ENCODE measurements at places on chromosomes 12 and 14. TPM values are rescaled to one million over a fixed set of nuclear protein-coding genes. Genes with fewer than 3 reads are reported as not detected.

GRCh38 chr14:81400202-81400678, at the start of gene STON2:
STON2 (minus strand) TSS chr14:81400324; CDS start chr14:81398382, 1,942 bp downstream.
- peaks cover 25% of the 10 kb centered on the region for H3K4me1 ChIP-seq
- peak within 1 kb of the TSS; percentile 95 for H3K27ac ChIP-seq
- H3K27me3 ChIP-seq: peaks cover 31% of the 10 kb centered on the region
- H3K4me3 ChIP-seq: peak within 1 kb of the TSS; percentile 60
- peak; percentile 68 for DNase-seq

DNA sequence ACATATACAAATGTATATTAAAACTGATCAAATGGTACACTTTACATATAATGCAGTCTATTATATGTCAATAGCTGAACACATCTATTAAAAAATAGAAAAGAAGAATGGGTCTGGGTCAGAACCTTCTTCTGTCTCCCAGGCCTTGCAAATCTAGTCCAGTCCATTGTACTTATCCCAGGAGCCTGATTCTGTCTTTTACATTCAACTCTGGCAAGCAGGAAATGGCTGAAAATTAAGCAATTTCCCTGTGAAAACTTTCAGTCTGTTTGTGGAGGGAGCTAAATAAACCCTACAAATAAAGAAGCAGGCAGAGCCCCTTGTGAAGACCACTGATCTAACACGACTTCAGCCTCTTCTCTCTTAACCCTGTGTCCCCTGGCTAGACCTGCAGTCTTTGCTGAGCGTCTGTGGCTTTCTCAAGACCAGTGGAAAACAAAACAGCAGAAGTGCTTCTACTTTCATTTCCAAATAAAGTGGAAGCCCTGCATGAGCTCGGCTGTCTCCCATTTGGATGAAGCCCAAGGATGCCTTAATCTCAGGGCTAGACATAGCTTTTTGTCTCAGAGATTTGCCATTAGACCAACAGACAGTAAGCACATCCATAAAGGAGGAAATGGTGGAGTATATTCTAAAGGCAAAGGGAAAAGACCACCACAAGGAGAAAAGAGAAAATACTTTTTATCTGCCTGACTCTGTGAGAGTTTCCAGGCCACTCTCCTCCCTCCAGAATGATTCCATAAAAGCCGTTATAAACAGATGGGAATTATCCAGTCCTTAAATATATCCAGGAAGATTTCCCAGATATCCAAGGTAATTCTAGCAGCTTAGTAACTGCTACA, 48.2 kb downstream of the CRACR2A start:
- peak overlapping the region; percentile 61 for H3K27ac ChIP-seq
- H3K36me3 ChIP-seq: no peaks in the 10 kb centered on the region
- H3K4me1 ChIP-seq: peaks cover 7% of the 10 kb centered on the region
- peak; percentile 45 for DNase-seq

- H3K36me3 ChIP-seq: no peaks in the 10 kb centered on the region
- no peaks in the 10 kb centered on the region for H3K27me3 ChIP-seq
- H3K27ac ChIP-seq: no peak overlapping the region
- DNase-seq: peak; percentile 59
These were observed 419.9 kb downstream of the LRIG3 start for GRCh38 chr12:58500399-58500798.

DNA sequence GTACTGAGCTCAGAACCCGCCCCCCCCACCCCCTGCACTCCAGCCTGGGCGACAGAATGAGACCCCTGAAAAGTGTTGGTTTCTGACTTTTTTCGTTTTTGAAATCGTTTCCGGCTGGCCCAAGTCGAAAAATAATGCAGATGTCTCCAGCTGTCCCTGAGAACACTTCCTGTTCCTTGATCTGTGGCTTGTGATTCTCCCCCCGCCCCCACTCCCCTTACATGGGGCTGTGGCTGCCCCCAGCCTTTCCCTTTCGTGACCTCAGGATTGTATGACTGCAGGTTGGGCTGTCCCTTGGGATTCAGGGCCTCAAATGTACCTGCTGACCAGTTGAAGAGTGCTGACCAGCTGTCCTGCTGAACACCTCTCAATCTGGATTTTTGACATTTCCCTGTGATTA, 34.1 kb downstream of the NOC4L start:
- H3K27me3 ChIP-seq: peaks cover 32% of the 10 kb centered on the region
- no peaks in the 10 kb centered on the region for H3K4me1 ChIP-seq
- no peak overlapping the region for H3K4me3 ChIP-seq
- DNase-seq: no peak
- no peaks in the 10 kb centered on the region for H3K36me3 ChIP-seq

GPR84 gene
- not detected for total RNA-seq

GRCh38 chr14:64554556-64554955, 4.8 kb downstream of the PPP1R36 start:
- H3K4me1 ChIP-seq: peaks cover 12% of the 10 kb centered on the region
- H3K36me3 ChIP-seq: no peaks in the 10 kb centered on the region
- no peaks in the 10 kb centered on the region for H3K27me3 ChIP-seq
- no peak for DNase-seq

DNA sequence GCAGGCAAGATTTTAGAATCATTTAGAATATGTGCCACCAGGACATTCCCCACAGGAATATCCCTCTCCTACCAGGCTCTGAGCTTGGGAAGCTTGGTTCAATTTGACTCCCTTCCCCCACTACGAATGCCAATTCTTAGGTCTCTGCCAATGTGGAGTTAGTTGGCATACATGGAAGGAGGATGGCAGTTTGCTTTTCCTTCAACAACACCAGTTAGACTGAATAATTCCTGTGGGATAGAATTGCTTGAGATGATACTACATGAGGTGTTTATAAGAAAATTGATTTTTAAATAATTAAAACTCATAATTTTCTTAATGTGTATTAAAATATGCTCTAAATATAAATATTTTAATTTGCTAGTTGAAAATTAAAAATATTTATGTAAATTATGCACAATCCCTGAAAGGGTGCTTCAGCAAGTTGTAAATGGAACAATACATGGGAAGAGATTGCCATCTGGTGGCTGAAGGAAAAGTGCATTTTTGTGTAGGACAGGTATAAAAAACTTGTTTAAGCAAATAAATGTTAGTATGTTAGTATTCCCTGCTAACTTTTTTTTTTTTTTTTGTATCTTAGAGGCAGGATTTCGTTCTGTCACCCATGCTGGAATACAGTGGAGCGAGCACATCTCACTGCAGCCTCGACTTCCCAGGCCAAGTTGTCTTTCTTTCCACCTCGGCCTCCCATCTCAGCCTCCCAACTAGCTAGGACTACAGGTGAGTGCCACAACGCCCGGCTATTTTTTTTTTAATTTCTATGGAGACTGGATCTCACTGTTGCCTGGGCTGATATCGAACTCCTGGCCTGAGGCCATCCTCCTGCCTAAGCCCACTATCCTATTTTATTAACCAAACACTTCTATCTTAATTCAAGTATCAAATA, 25.8 kb upstream of the STRAP start:
- peaks cover 25% of the 10 kb centered on the region for H3K4me1 ChIP-seq
- H3K36me3 ChIP-seq: no peaks in the 10 kb centered on the region
- H3K4me3 ChIP-seq: peak overlapping the region; percentile 47
- H3K27ac ChIP-seq: peak overlapping the region; percentile 44
- no peaks in the 10 kb centered on the region for H3K27me3 ChIP-seq

DNA sequence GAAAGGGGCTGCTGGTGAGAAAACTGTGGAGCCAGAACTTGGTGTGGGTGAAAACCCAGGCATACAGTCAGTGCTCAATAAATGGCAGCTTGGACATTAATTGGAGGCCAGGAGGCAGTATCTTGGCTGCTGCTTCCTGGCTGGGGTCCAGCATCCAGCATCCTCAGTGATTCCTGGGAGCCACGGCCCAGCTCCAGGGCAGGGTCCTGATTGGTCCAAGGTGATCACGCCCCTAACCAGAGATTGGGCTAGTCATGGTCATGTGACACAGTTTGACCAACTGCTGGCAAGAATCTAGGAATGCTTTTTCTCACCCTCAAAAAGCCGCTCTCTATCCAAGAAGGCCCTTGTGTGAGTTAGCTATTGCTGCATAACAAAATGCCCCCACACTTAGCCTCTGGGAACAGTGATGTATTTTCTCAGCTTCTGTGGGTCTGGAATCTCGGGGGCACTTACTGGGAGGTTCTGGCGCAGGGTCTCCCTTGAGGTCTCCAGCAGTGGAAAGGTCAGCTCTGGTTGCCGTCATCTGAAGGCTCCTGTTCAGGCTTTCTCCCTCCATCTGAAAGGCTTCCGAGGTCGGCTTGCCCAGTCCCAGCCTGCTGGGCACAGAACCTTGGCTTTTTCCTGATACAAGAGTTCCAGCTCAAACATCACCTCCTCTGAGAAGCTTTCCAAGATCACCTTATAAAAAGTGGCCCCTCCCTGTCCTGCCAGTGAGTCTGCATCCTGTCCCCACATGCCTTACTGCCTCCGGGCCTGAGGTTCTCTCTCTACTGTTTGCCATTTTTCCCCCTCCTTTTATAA, 119.2 kb upstream of the NCOR2 start:
- no peaks in the 10 kb centered on the region for H3K27me3 ChIP-seq
- no peaks in the 10 kb centered on the region for H3K36me3 ChIP-seq
- peak; percentile 46 for DNase-seq
- H3K27ac ChIP-seq: peak overlapping the region; percentile 81

DNA sequence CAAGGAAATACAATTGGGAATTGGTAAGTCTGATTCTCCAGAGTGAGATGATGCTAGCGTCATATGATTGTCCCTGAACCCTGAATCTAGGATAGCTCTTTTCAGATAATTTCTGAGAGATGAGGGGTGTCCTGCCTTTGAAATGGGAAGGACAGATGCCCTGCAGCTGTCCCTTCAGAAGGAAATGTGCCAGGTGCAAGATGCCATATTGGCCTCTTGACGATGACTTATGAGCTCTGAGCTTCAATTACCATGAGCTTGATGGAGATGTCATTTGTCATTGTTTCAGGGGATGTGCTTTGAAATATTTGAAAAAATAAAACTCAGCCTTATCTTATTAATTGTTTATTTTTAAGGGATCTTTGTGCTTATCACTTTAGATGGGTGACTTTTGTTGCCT, 185.1 kb downstream of the DACT1 start:
- H3K27me3 ChIP-seq: no peaks in the 10 kb centered on the region
- no peak for DNase-seq
- peaks cover 12% of the 10 kb centered on the region for H3K4me1 ChIP-seq
- H3K27ac ChIP-seq: no peak overlapping the region
- H3K4me3 ChIP-seq: no peak overlapping the region
- no peaks in the 10 kb centered on the region for H3K36me3 ChIP-seq

DNA sequence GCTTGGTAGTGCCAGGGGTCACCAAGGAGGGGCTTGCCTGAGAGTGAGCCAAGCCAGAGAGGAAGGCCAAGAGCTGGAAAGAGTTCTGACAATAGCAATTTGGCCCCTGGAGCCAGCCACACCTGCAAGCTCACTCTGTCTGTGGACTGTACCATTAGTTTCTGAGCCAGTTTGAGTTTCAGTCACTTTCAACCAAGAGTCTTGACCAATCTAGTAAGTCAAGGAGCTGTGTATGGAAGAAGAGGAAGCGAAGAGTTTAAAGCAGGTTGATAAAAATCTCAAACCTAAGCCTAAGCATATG, 38.5 kb downstream of the NT5DC3 start:
- H3K4me1 ChIP-seq: peaks cover 51% of the 10 kb centered on the region
- H3K27ac ChIP-seq: peak overlapping the region; percentile 32
- H3K4me3 ChIP-seq: no peak overlapping the region
- no peaks in the 10 kb centered on the region for H3K27me3 ChIP-seq
